ENCODE measurements at places on chromosomes 4 and X.

DNA sequence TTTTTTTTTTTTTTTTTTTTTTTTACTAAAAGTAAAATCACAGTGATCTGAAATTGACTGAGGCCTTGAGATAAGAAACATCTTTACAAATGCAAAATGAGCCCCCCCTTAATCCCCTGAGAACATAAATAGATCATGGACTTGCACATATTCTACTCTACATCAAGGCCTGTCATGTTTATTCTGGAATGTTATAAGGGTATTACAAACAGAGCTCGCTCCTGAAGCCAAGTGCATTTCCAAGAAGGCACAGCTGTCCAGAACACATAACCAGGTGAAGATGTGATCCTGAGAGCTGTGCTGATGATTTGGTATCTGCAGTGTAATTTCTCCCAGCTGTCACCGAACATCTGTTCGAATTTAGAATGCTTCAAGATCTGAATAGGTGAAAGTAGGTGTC is 384.5 kb downstream of the GPAT3 start:
- DNase-seq, result no peak

DNA sequence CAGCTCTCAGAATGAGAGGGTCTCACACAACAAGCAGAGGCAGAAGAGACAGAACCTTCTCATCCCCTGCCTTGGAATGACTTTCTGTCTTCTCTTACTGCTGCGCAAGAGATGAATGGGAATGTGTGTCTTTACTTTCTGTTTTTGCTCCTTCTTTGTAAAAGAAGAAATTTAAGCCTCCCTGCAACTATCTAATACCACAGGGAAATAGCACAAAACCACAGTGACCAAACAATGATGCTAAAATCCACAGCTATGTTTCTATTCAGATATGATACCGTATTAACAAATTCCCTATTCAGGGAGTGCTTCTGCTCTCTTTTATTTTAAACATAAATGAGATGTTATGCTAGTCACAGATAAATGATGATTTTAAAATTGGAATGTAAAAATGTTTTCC is 173.8 kb upstream of the RAI2 start:
- no peak for DNase-seq

DNA sequence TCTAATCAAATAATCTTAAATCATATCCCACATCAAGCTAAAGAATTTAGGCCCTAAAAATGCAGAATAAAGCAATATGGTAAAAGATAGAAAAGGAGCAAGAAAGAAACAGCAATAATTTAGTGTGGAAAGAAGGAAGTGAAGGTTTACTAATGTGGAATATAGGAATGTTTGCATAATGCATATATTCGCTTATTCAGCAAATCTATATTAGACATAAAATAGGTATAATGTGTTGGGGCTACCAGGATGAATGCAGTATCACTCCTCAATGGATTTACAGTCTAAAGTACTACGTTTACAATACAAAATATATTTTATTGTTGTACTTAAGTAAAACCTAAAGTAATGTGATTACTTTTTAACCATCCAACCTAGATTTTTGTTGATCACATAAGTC is 4.7 kb downstream of the CENPE start:
- no peak for DNase-seq

- DNase-seq, result no peak
These were observed 68.1 kb downstream of the APBB2 start for GRCh38 chr4:41146196-41146595.

DNA sequence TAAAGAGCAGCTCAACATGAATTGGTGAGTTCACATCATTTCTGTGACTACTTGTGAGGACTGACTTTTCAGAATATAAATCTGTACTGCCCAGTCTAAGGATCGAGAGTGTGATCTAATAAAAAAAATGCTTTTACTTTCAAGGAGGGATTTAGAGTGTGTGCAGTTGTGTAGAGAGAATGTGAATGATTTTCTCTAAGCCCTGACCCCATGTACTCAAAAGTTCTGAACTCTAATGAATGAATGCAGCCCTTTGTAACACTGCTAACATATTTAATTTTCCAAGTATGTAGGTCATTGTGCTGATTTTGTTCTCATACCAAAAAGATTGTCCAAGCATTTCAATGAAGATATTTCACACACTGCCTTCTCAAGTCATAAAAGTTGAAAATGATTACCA is 92.5 kb upstream of the STOX2 start:
- DNase-seq, result no peak

GRCh38 chrX:107731831-107732502 is 43.6 kb downstream of the TSC22D3 start:
- peak; percentile 18 for DNase-seq

DNA sequence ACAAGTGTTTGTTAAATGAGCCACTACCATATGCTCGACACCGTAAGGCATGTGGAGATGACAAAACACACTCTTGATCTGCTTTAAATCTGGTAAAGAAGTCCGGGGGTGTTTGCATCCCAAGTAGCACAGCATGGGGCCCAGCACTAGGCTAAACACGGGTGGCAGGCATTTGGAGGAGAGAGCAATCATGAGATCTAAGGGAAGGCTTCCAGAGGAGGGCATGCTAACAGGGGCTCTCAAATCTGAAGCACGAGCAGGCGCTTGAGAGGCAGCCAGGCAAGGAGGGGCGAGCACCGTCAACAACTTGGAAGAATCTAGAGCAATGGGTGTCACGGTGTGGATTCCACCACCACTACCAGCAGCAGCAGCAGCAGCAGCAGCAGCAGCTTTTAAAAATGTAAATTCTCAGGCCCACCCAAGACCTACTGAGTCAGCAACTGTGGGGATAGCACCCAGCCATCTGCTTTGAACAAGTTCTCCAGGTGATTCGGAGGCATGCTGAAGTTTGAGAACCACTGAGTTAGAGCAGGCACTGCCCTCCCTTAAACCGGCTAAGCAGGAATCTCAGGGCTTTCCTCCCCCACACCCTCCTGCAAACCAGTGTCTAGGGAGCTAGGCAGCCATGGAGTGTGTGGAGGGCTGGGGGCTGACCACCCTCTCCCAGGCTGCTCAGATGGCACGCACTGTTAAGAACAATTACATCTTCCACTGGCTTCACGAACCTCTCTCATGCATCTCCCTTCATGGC is 70.2 kb upstream of the MAP3K15 start:
- no peak for DNase-seq

DNA sequence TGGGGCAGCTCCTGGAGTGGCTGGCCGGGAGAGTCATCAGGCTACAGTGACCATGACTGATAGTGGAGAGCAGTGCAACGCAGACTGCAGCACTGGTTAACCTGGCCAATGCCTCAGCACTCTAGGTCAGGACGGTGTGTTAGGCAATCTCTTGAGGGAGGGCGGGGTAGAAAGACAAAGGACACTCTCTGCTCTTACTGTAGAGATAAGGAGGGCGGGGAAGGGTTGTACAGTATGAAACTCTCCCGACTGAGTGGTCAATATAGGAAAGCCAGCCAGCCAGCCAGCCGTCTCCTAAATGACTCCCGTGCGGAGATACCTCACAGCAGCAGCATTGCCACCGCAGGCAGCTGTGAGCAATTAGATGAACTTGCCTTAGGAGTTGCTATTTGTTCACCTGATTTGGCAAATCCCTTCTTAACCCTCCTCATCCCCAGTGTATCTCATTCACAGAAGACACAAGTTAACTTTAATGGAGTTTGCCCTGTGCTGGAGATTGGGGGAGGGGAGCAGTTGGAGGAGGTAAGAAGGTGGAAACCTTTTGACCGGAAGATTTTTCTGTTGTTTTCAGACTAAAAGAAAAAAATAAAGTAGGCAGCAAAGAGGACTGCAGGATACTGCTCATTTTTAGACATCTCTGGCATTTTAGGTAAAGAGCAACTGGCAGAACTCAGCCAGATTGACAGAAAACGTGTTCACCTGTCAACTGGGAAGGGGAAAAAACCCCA is 330.5 kb downstream of the HNRNPD start:
- DNase-seq, result no peak

DNA sequence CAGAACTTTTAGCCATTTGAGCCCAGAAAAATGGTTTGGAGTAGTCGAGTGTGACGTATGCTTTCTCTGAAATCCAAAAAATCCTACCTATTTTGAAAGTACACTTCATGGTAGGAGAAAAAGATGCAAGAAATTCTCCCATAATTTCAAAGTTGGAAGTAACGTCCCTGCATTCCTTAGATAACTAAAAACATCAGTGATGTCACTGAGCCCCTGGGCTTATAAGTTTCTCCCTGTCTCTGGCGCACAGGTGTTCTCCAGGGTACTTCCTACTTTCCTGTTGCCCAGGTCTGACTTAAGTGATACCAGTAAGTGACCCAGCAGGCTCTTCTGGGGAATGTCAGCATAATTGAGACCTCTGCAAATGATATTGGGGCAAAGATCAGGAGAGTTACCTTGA is 90.5 kb upstream of the WDR1 start:
- no peak for DNase-seq

- DNase-seq, result no peak
These were observed 82.5 kb downstream of the HPRT1 start for GRCh38 chrX:134542485-134542884.

- peak; percentile 27 for DNase-seq
These were observed 66.1 kb upstream of the ENPP6 start for GRCh38 chr4:184283659-184284335.

DNA sequence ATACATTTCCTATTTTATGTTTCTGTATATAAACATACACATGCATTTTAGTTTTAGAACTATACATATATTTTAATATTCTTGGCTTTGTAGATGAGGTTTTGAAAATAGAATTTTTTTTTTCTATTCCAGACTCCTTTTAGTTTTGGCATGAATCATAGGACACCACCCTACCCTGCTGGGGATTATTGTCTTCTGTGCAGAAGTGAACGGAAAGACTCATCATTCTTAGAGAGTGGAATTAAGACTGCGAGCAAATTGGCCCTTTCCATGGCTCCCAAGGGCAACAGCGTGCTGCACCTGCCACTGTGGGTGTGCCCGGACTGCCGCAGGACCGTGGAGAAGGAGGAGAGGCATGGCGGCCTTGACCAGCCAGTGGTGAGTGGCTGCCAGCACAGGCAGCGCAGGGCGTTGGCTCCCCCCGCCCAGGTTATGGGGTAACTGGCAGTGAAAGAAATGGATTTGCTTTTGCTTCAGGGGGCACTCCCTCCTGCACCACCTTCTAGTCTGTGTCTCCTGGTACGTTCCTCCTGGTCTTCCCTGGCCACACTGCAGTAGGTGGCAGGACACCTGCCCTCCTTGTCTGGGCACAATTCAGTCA is 59.6 kb downstream of the FAM193A start:
- DNase-seq, result no peak
